Activated T-cell treated with anti-CD3 and anti-CD28 coated beads, Interleukin-2, amount 50 U/mL, for 72 hours (primary cell): ENCODE measurements at places on chromosomes 12 and 14.

DNA sequence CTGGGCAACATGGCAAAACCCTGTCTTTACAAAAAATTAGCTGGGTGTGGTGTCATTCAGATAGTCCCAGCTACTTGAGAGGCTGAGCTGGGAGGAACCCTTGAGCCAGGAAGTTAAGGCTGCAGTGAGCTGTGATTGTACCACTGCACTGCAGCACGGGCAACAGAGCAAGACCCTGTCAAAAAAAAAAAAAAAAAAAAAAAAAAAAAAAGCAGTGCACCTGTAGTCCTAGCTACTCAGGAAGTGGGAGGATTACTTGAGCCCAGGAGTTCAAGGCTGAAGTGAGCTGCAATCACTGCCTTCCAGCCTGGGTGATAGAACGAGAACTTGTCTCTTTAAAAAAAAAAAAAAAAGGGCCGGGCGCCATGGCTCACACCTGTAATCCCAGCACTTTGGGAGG lies 5.6 kb downstream of the REM2 start:
- H3K27me3 ChIP-seq, result no peaks in the 10 kb centered on the region
- peak overlapping the region; percentile 94 for H3K4me3 ChIP-seq
- peaks cover 35% of the 10 kb centered on the region for H3K4me1 ChIP-seq
- DNase-seq, result no peak

GRCh38 chr14:72164420-72165228 lies 232.4 kb downstream of the RGS6 start:
- peaks cover 22% of the 10 kb centered on the region for H3K27me3 ChIP-seq
- no peak overlapping the region for H3K4me3 ChIP-seq
- no peaks in the 10 kb centered on the region for H3K36me3 ChIP-seq
- no peak for DNase-seq
- no peak overlapping the region for H3K27ac ChIP-seq
- no peaks in the 10 kb centered on the region for H3K4me1 ChIP-seq

GRCh38 chr14:95227279-95227860 lies 70.0 kb upstream of the DICER1 start:
- no peaks in the 10 kb centered on the region for H3K36me3 ChIP-seq
- no peaks in the 10 kb centered on the region for H3K4me1 ChIP-seq
- no peak for DNase-seq
- no peaks in the 10 kb centered on the region for H3K27me3 ChIP-seq
- no peak overlapping the region for H3K27ac ChIP-seq

DNA sequence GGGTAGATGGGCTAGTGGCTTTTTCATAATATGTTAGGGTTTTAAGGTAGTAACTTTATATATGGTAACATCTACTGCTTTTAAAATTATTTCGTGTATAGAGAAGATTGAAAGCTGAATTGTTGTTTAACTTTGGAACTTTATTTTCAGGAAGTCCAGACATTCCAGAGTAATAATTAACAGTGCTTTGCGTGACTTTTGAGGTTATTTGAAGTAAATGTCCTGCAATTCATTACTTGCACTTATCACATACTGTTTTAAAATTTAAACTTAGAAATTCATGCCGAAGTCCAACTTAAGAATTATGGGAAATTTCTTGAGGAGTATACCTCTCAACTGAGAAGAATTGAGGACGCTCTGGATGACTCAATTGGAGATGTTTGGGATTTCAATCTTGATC lies 3.3 kb downstream of the WASHC4 start:
- H3K4me1 ChIP-seq, result peaks cover 51% of the 10 kb centered on the region
- H3K36me3 ChIP-seq, result peaks cover 12% of the 10 kb centered on the region
- no peak overlapping the region for H3K27ac ChIP-seq
- no peak overlapping the region for H3K4me3 ChIP-seq
- no peaks in the 10 kb centered on the region for H3K27me3 ChIP-seq

GRCh38 chr12:57514720-57515407 lies 5.5 kb downstream of the DDIT3 start:
- no peak for DNase-seq
- peaks cover 30% of the 10 kb centered on the region for H3K4me1 ChIP-seq
- H3K4me3 ChIP-seq, result no peak overlapping the region
- peak overlapping the region; percentile 99 for H3K27ac ChIP-seq
- H3K36me3 ChIP-seq, result peaks cover 50% of the 10 kb centered on the region
- no peaks in the 10 kb centered on the region for H3K27me3 ChIP-seq

- no peaks in the 10 kb centered on the region for H3K27me3 ChIP-seq
- no peaks in the 10 kb centered on the region for H3K4me1 ChIP-seq
- H3K36me3 ChIP-seq, result no peaks in the 10 kb centered on the region
- DNase-seq, result no peak
These were observed 332.5 kb downstream of the CCER1 start for GRCh38 chr12:90622431-90622830.

- DNase-seq, result no peak
- H3K27me3 ChIP-seq, result no peaks in the 10 kb centered on the region
- H3K4me1 ChIP-seq, result peaks cover 21% of the 10 kb centered on the region
- no peaks in the 10 kb centered on the region for H3K36me3 ChIP-seq
- H3K4me3 ChIP-seq, result no peak overlapping the region
These were observed 76.4 kb downstream of the LRRC74A start for GRCh38 chr14:76902591-76902990.

- no peak for DNase-seq
- no peak overlapping the region for H3K27ac ChIP-seq
- peaks cover 41% of the 10 kb centered on the region for H3K4me1 ChIP-seq
- peaks cover 38% of the 10 kb centered on the region for H3K27me3 ChIP-seq
- no peaks in the 10 kb centered on the region for H3K36me3 ChIP-seq
These were observed 17.9 kb upstream of the IL22 start for GRCh38 chr12:68271346-68271745.

DNA sequence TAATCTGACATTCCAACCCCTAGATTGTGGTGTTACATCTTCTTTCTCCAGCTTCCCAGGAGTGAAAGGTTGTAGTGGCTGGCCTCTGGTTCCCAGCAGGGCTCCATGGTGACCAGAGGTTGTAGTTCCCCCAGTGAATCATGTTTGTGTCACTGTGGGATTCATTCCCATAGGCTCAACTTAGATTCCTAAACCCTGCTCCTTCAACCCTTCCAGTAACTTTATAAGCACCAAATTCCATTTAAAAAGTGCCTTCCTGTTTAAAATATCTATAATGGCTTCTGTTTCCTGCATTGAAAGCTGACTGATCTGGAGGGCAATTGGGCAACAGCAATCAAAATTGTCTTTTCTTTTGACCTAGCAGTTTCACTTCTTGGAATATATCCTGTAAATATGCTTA lies 40.5 kb upstream of the TBC1D15 start:
- DNase-seq, result no peak
- H3K27me3 ChIP-seq, result no peaks in the 10 kb centered on the region
- H3K4me1 ChIP-seq, result no peaks in the 10 kb centered on the region
- H3K27ac ChIP-seq, result peak overlapping the region; percentile 28
- no peak overlapping the region for H3K4me3 ChIP-seq
- no peaks in the 10 kb centered on the region for H3K36me3 ChIP-seq

DNA sequence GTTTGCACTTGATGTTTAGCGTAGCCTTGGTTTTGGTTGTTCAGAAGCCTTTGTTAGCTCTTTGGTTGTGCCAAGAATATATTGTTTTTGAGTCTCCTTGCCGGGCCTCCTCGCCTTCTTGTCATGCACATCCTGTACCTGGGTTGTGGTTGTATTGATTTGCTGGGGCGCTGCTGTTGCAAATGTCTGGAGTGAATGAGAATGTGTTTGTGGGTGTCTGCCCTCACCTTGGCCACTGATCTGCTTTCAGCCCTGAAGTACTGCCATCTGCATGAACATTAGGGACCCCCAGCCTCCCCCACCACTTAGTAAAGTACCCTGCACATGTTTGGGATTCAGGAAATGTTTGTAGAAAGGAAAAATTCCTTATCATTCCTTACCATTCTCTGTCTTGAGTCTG lies 16.5 kb downstream of the PRKCH start:
- H3K4me1 ChIP-seq, result peaks cover 98% of the 10 kb centered on the region
- H3K27me3 ChIP-seq, result no peaks in the 10 kb centered on the region
- peak overlapping the region; percentile 72 for H3K4me3 ChIP-seq

GRCh38 chr12:99529966-99530365 lies 117.6 kb upstream of the GARIN6 start:
- no peak for DNase-seq
- no peak overlapping the region for H3K27ac ChIP-seq
- no peaks in the 10 kb centered on the region for H3K4me1 ChIP-seq
- H3K27me3 ChIP-seq, result no peaks in the 10 kb centered on the region
- H3K4me3 ChIP-seq, result no peak overlapping the region

- H3K4me3 ChIP-seq, result peak overlapping the region; percentile 35
- peaks cover 31% of the 10 kb centered on the region for H3K4me1 ChIP-seq
- no peaks in the 10 kb centered on the region for H3K27me3 ChIP-seq
These were observed 225.2 kb downstream of the FUT8 start for GRCh38 chr14:65637780-65638179.
